ENCODE measurements at places on chromosomes 2 and 18.

- DNase-seq: no peak
Observed at GRCh38 chr2:187093771-187094412, 244.9 kb upstream of the ZSWIM2 start.

DNA sequence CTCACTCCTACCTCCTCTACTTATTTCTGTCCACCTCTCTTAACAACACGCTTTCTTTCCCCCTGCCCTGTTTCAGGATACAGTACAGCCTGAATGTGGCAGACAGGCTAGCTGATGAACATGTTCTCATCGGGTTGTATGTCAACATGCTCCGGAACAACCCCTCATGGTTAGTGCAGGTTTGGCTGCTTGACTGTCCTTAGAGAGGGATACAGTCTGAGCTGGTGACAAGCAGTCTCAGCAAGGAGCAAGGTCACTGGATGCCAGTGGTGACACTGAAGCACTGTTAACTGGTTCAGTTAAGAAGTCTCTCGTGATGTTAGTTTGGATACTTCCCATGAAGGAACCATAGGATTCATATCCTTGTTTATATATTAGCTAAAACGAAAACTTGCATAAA, 128.6 kb downstream of the DTNA start:
- DNase-seq: no peak

GRCh38 chr2:223901854-223902253, 43.3 kb downstream of the WDFY1 start:
- DNase-seq: no peak

- no peak for DNase-seq
Observed at GRCh38 chr2:113117541-113118262, 9.7 kb upstream of the IL1RN start.

DNA sequence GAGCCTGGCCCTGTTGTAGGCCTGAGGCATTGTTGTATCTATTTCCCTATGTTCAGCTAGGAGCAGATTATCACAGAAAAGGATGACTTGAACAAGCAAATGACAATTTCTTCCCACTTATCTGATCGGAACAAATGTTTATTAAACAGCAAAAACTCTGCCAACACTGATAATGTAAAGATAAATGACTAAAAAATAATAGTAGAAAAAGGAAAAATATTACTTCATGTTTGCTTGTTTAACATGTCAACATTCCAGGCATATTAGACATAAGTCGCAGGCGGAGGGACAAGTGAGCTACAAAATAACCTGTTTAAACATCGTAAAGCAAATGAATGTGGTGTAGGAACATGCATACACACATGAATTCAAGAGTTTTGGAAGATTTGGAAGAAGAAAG, 257.9 kb downstream of the TMX3 start:
- DNase-seq: no peak

DNA sequence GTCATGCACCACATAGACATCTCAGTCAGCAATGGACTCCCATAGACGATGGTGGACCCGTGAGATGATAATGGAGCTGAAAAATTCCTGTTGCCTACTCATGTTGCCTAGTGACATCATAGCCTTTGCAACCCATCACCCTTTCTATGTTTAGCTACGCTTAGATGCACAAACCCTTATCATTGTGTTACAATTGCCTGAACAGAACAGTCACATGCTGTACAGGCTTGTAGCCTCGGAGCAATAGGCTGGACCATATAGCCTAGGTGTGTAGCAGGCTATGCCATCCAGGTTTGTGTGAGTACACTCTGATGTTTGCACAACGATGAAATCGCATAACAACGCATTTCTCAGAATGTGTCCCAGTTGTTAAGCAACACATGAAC, 221.6 kb downstream of the ALPK2 start:
- DNase-seq: no peak

DNA sequence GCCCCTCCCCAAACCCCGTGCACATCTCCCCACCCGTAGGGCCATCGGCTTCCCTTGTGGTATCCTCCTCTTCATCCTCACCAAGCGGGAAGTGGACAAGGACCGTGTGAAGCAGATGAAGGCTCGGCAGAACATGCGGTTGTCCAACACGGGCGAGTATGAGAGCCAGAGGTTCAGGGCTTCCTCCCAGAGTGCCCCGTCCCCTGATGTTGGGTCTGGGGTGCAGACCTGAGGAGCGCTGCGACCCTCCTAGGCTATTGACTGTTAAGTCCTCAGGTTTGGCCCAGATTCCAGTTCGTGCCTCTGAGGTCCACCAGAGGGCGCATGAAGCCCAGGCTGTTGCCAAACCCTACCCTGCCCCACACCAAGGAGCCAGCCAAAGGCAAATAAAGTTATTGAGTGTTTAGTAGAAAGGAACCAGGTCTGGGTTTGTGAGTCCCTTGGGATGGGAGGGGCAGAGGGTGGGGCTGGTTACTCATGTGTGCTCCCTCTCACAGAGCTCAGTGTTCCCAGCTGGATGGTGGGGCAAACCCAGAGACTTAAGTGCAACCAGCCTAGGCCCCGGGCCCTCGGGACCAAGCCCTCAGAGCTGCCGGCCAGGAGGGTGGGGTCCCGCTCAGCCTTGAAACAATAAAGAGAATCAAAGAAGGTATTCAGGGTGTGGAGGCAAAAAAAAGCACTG, 2.4 kb downstream of the PNKD start:
- peak; percentile 81 for DNase-seq

DNA sequence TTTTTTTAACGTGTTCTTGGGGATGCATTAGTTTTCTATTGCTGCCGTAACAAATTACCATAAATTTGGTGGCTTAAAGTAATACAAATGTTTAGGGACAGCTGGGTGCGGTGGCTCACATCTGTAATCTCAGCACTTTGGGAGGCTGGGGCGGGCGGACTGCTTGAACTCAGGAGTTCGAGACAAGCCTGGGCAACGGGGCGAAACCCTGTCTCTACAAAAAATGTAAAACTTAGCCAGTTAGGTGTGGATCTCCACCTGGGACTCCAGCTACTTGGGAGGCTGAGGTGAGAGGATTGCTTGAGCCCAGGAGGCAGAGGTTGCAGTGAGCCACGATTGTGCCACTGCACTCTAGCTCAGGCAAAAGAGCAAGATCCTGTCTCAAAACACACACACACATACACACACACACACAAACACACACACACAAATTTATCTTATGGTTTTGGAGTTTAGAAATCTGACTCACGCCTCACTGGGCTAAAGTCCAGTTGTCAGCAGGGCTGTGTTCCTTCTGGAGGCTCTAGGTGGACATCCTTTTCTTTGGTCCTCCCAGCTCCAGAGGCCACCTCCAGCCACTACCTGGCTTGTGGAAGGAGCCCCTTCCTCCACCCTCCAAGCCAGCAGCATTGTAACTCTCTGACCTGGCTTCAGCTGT, 76.1 kb downstream of the SEPTIN10 start:
- DNase-seq: no peak

- DNase-seq: no peak
Observed at GRCh38 chr2:142966284-142966683, 88.8 kb downstream of the KYNU start.

- DNase-seq: no peak
Observed at GRCh38 chr18:63708650-63709049, 5.9 kb downstream of the SERPINB11 start.

DNA sequence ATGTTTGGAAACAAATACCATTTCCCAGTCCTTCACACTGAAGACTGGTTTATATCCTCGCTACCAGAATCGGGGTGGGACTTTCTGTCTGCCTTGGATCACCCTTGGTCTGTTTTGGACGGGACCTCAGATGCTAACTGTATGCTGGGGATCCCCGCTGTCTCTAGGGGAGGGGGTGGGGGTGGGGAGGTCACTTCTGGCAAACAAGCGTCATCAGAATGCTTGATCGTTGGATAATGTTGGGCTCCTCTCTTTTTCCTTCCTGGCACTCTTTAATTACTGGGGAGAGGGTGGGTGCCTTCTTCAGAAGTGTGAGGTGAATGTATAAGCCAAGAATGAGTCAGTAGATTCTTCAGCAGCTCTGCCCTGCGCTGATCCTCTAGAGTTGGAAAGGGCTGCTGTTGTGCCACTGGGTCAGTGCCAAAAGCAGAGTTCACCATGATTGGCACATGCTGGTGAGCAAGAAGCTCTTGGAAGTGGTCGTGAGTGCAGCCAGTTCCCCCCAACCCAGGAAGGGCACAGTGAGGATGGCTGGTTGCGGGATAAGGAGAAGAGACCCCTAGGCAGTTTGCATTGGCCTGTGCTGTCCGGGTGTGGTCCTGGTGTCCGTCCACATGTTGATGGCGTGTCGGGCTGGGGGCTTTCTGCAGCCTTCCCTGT, 32.2 kb downstream of the DGKD start:
- DNase-seq: no peak

- peak; percentile 50 for DNase-seq
Observed at GRCh38 chr2:237194906-237195305, 109.2 kb downstream of the COPS8 start.

DNA sequence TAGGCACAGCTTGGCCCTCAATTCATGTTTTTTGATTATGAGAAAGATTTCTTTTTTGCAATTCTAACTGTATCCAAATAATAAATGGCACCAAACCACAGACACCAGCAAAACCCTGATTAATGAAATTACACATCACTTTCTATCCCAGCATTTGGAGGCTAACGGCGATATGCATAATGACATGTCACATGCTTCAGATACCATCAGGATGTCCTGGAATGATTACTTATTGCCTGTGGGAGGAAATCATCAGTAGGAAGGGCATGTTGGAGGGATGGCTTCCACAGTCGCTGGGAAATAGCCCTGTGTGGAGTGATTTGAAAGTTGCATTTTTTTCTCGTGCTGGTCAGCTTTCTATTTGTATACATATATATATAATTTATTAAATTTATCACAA, 121.7 kb downstream of the CMPK2 start:
- no peak for DNase-seq

- peak; percentile 10 for DNase-seq
Observed at GRCh38 chr2:62569907-62570841, 64.2 kb upstream of the TMEM17 start.

DNA sequence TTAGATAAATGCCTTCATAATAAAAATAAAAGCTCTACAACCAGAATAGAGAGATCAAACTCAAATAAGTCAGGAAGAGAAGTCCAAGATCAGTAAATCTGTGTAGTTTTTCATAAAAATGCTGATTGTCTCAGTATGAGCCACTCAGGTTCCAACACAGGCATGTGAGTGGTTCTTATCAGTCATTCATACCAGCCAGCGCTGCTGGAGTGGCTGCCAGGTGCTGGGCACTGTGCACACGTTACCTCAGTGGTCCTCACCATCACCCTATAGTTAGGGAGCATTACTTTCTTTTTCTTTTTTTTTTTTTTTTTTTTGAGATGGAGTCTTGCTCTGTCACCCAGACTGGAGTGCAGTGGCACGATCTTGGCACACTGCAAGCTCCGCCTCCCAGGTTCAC, 23.8 kb downstream of the CNDP1 start:
- no peak for DNase-seq

- no peak for DNase-seq
Observed at GRCh38 chr2:238942080-238942725, 94.3 kb downstream of the TWIST2 start.

DNA sequence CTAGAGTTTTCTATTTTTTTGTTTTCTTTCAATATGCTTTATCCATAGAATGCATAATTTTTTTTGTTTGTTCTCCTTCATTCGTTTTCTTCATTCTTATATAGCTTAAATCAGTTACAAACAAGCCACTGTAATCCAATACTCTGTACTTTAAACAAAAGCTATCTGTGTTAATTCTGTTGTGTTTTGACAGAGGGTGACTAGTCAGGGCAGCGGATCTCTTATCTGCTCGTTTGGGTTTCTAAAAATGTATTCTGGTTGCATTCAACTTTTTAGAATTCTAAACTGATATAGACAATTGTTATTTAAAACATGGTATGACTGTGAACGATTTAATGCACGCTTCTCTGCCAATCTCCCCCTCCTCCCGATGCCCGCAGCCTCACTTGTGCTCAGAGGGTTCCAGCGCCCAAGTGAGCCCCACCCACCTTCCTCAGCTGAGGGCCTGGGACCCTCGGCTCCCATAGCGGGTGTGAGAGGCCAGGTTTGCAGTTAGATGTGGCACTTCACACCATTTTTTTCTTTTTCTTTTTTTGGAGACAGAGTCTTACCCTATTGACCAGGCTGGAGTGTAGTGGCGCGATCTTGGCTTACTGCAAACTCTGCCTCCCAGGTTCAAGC, 44.1 kb downstream of the NCK2 start:
- no peak for DNase-seq

DNA sequence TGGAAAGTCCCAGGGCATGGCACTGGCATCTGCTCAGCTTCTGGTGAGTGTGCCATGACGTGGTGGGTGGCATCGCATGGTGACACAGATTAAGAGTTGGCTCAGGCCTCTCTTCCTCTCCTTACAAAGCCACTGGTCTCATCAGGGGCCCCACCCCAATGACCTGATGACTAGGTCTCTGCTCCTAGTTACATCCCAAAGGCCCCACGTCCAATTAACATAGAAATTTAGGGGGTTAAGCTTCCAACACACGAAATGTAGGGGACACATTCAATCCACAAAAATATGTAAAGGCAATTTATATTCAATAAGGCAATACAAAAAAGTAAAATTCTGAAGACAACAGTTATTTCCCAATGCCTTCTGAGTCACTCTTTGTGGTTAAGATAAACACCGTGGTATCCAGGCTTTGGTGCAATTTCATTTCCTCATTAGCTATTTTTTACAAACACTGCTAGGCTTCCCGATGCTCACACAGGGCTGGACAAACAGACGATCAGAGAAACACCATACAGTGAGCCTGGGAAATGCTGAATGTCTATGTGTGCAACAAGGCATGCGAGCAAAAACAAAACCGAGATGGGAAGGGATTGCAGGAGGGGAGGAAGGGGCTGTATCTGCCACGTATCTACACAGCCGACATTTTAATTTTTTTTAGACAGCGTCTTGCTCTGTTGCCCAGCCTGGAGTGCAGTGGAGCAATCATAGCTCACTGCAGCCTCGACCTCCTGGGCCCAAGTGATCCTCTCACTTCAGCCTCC, 67.2 kb downstream of the MBP start:
- DNase-seq: no peak

GRCh38 chr2:122100756-122101155, 345.3 kb downstream of the TSN start:
- DNase-seq: no peak

DNA sequence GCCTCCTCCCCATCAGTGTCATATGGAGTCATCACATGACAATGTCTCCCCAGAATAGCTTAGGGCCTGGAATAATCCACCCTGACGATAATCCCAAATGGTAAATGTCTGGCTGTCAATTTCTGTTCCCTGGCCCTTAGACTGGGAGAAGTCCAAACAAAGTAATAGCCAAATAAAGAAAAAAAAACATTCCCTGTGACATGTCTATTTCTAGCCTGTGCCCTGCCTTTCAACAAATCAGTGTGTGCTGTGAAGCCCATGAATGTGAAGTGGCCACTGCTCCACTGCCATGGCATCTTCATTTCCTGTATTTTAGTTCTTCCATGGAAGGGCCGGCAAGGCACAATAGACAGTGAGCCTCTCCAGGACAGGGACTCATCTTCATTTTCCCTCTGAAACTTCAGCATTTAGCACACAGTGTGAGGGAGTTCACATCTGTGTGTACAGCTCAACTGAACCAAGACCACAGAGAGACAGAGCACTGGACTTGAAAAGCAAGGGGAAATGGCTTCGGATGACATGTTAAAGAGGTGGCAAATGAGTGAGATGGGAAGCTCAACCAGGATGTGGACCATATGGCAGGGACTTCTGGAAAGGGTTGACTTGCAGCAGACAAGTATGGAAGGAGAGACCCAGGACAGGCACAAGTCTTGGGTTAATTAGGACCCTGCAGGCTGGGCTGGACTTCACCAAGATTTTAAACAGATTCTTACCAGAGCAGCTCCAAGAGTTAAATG, 140.0 kb downstream of the ANTXR1 start:
- no peak for DNase-seq

GRCh38 chr2:193074933-193075332, 880.2 kb upstream of the TMEFF2 start:
- peak; percentile 13 for DNase-seq
